ENCODE measurements at places on chromosomes 1 and 21.

DNA sequence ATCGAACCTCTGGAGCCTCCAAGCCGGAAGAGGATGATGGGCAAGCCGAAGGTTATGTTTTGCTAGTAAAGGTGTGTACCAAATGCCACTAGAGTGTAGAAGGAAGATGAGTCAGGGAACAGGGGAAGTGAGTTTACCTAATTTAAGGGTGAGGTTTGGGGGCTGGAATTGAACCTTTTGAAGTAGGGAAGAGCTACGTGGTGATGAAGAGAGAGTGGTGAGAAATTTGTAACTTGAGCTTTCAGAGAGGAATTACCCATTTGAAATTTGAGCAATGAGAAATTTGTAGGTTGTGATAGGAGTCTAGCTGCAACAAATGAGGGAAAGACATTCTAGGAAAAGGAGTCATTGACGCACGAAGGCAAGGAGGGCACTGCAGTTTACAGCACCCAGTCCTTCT, 70.0 kb upstream of the TENT5C start:
- no peak for DNase-seq

DNA sequence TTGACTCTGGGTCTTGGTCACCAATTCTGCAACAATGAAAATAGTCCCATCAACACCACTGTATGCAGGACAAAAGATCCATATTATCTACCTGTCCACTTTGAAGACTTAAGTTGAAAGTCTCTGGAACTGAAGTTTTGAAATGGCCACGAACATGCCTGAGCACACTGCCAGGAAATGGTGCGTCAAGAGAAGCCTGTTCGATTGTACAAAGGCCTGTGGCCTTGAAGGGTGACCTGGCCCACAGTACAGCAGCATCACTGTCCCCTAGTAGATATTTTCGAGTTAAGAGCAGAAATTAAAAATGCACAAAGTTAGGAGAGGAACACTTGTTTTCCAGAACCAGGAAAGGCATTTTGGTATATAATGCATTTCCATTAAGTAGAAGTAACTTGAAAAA, 78.5 kb downstream of the BACH1 start:
- no peak for DNase-seq

- peak; percentile 95 for DNase-seq
Observed at GRCh38 chr1:156673387-156674121, 3.7 kb downstream of the NES start.

GRCh38 chr1:121414905-121415304, 230.1 kb downstream of the SRGAP2C start:
- DNase-seq, result no peak

DNA sequence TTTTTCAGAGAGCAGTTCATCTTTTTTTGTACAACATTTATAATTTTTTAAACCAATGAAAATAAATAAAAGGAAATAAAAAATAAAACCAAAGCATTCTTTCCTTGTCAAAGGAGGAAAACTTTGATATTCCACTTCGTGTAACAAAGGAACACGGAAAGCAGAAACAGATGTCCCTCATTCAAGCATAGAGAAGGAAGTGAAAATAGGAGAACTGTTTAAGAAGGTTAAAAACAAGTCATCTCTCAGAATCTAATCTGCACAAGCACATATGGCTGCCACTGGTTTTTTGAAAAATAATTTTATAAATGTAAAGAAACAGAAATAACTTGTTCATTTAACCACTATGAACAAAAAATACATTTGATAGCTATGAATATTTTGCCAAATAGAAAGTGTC, 35.9 kb upstream of the ZNF644 start:
- no peak for DNase-seq

- no peak for DNase-seq
Observed at GRCh38 chr21:33011462-33011861, 14.3 kb upstream of the OLIG2 start.

- DNase-seq, result no peak
Observed at GRCh38 chr1:94999456-95000131, 72.7 kb upstream of the CNN3 start.

DNA sequence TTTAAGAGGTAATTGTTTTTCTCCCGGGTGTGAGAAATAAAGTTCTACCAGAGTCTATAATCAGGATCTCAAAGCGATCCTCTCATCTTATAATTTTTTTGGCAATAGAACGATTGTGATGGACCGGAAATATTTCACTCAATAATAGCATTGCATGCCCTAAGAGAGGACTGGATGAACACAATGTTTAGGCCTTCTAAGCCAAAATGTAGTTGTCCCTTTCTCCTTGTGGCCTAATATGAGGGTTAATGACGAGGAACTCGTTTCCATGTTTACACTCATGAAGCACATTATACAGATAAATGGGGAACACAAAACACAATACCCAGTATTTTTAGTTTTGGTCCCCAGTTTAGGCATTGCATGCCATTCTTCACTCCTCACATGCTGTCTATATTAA, 5.9 kb downstream of the TBX15 start:
- no peak for DNase-seq

DNA sequence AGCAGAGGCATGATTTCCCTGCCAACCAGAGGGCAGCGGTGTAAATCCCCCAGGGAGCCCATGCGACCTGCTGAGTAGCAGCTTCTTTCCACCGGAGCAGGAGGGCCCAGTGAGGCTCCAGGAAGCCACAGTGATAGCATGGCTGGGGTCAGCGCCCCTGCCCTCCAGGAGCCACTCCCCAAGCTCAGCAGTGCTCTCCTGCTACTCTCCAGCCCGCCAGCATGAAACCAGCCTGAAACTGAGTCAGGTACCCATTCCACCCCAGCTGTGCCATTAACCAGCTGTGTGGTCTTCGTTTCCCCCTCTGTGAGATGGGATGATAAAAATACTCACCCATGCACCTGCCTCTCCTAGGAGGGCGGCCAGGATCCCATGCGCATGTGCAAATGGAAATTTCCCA, 123.8 kb upstream of the TMEM51 start:
- DNase-seq, result no peak

DNA sequence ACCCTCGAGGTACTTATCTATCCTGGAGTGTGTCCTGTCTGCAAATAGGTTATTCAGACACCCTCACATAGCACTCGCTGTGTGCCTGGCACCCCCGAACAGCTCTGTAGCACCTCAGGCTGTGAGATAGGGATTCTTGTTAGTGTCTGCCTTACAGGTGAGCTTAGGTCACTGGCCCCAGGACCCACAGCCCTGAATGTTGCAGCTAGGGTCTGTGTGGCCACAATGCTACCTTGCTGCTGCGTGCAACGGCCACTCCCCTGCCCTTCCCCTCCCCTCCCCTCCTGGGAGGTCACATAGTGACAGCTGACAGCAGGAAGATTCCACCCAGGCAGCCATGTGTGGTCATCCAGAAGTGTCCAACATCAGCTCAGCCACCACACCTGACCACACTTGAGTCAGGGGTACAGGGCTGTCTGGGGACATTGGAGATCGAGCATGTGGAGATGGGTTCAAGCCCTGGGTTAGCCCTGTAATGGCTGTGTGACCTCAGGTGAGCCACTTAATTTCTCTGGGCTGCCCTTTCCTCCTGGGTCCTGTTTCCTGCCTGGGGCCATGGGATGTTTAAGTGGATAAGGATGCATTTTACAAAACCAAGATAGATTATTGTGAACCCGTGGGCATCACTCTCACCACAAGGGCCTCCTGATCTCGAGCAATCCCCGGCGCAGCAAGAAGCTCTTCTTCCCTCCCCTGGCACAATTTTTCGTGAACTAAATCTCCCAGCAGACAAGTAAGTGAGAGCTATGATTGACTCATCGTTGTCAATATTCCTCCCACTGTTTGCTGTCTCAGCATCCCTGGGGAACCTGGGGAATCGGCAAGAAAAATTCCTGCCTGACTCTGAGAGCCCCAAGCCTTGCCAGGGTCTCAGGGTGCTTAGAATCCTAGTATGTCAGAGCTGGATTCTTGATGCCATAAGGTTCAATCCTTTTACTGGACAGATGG, 208.7 kb downstream of the PTPRU start:
- peak; percentile 25 for DNase-seq

- DNase-seq, result peak; percentile 56
Observed at GRCh38 chr1:217134857-217135568, 411.8 kb upstream of the ESRRG start.

DNA sequence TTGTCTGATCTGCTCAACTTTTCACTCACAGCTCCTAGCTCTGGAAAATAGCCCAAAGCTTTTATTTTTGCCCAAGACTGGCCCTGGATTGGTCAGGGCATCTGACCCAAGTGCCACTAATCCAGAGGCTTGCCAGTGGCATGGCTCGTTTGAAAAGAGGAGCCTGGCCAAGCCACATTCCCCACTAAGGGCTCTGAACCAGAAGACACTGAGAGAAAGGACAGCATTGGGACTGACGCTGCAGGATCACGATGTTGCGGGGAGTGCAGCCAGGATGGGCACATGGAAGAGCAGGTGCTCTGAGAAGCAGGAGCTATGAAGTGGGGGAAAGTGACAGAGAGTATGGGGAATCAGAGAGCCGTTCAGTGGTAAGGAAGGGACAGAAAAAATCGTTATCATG, 44.9 kb upstream of the TSPAN2 start:
- DNase-seq, result no peak

DNA sequence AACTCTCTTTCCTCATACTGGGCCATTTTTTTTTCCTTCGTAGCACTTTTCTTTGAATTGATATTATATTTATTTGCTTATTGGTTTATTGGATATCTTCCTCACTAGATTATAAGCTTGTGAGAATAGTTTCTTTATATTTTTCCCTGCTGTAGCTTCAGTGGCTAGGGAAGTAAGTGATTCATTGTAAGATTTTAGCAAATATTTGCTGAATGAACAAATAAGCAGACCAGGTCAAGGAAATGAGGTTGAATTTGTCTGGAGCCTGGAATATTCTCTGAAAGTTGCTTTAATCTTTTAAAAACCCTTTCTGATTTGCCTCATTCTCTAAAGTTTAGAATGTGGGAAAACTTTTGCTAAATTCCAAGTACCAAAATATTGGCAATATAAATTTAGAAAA, 80.2 kb downstream of the RABGAP1L start:
- DNase-seq, result no peak

GRCh38 chr1:25360596-25361581, 22.8 kb downstream of the TMEM50A start:
- DNase-seq, result no peak

GRCh38 chr1:93207211-93207610, 26.7 kb downstream of the CCDC18 start:
- DNase-seq, result no peak

- no peak for DNase-seq
Observed at GRCh38 chr1:146021050-146021445, 487 bp downstream of the HJV start.

DNA sequence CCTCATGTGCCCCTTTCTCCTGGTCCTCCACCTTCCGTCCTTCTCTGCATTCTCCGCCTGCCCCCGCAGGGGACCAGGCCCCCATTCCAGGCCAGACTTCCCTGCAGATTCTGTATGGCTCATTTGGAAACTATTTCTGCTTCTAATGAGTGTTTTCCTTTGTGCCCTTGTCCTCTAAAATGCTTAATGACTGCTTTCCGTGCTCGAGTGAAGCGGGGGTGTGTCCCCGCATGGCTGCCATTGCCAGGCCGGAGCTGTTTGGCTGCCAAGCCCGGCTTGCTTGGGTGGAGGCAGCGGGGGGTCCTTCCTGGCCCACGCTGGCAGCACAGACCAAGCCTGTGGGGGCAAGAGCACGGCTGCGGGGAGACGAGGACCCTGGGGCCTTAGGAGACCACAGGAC, 299.3 kb upstream of the VAMP3 start:
- DNase-seq, result no peak

GRCh38 chr1:199029401-199029800, 390.6 kb downstream of the PTPRC start:
- no peak for DNase-seq

DNA sequence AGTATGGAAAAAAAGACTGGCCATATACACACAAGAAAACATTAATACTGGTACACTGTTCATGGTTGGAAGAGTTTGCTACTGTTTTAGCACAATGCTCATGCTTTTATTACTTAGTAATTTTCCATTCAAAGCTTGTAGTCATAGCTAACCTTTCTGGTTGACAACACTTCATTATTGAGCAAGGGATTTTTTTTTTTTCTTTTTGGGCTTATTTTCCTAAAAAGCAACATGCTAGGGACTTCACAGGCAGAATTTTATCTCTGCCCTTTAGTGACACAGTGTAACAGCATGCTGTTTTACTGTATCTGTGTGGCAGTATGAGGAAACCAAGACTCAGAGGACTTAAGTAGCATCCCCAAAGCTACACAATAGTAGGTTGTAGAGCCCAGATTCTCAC, 58.5 kb downstream of the FGGY start:
- DNase-seq, result no peak

DNA sequence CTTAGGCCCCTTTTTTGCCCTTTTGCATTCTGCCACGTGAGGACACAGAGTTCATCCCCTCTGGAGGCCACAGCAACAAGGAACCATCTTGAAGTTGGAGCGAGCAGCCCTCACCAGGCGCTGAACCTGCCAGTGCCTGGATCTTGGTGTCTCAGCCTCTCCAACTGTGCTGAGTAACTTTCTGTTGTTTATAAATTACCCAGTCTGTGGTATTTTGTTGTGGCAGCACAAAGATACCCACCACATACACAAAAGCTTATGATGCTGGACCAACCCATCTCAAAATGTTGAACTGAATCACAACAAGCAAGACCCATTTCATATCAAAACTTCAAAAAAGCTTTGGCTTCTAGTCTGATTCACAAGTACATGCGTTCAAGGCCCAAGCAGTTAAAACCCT, 649.9 kb downstream of the KIF26B start:
- DNase-seq, result no peak

DNA sequence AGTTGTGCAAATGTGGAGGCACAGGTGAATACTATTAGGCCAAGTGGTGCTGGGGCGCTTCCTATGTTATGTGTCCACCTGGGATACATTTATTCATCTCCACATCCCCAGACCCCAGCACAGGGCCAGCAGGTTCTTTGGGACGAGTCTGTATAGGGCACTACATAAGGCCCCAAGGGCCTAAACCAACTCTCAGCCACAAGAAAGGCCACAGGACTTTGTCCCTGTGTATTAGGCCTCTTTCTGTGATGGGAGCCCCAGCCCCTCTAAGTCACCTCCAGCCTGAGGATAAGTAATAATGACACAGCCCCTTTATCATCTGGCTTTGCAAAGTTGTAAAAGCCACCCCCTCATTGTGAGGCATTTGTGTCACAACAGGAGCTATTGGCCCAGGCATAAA, 79.2 kb upstream of the CD1D start:
- DNase-seq, result no peak

All from ecto neural progenitor cell (in vitro differentiated cells).